ENCODE measurements at places on chromosomes 4 and X.

DNA sequence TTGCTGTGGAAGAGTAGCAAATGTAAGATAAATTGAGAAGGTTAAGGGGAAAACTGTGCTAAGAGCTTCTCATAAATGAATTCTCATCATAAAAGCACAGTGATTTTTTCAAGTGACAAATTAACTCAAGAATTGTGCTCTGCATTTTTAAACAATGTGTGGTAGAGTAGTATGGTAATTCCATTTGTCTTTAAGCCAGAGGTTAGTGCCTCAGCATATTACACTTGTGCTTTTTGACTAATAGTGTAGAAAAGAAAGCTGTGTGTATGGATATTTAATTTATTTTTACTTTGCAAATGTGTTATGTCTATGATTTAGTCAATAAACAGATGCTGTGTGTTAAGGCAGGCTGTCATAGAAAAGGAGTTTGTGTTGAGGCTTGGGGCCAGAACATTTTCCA, 61.0 kb downstream of the FHIP1A start:
- DNase-seq = no peak

DNA sequence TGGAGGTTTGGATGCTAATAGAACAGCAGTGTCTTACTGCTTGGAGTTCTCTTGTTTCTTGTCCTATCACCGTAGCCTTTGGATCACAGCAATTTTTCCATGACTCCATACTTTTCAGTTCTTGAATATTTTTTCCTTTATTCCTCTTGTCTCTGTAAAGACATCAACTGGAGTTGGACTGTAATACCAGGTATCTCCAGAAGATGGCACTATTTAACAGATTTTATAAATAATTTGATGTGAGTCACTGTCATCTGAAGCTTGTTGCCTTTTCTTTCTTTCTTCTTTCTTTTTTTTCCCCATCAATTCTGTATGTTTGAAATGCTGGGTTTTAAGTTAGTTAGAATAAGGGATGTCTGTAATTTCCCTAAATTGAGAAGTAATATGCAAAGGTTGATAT, 24.1 kb downstream of the HPRT1 start:
- DNase-seq = peak; percentile 75

GRCh38 chrX:125810856-125811255, 355.2 kb downstream of the DCAF12L2 start:
- DNase-seq = no peak

- DNase-seq = no peak
Measured at GRCh38 chrX:14359316-14359715, 170.0 kb upstream of the GLRA2 start.

DNA sequence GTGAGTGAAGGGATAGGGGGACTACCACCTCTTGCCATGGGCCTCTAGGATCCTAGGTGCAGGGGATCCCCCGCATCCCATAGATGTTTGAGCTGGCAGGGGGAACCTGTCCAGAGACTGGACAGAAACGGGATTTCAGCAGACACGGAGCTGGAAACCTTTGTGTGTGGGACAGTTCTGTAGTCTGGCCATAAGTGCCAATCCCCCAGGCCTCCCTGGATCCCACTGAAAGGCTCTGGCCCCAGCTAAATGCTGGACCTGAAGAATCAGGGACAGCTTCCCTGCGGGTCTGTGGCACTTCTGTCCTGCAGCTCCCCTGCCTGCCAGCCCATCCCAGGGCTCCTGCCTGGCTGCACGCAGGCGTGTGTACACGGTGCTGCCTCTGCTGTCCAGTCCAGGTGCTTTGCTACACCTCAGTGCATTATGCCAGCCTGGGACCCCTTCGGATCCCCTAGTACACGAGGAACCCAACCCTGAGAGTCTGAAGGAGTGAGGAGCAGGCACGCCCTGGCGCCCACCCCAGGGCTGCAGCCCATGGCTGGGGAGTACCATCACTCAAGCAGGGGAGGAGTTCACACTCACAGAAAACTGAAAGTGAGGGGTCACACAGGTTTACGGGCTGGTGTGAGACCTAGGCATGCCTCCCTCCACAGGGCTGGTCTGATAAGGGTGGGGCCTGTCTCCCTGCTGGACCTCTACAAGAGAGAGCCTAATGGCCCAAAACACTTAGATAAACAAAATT, 703.0 kb downstream of the ARAP2 start:
- no peak for DNase-seq

- DNase-seq = peak; percentile 92
Measured at GRCh38 chr4:12633053-12633651, 851.0 kb downstream of the RAB28 start.

DNA sequence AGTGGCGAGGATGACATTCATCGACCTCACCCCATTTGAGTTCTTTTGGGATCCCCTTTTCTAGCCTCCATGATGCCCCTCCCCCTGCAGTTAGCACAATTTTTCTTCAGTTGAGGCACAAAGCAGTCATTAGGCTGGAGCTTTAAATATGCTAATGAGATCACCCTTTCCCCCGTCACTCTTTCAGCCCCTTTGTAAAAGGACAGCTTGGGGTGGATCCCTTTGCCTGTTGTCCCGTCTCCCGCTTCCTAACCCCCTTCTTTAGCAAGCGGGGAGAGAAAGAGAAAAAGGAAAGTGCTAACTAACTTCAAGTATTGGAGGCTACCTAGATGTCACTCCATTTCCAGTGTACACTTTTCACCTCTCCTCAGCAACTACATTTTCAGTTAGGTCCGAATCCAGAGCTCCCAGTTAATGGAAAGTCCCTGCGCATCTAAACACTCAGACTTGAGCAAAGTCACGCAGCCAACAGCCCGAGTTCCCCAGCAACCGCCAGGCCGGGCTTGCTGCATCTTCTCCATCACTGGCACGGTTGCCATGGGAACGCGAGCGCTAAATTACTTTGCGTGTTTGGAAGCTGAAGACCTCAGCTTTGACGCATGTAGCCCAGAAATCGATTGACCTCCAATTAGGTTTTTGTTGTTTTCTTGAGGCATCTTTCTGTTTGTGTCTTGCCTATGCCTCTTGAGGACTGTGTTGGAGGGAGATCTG, 76.8 kb downstream of the RTL5 start:
- DNase-seq = peak; percentile 54

DNA sequence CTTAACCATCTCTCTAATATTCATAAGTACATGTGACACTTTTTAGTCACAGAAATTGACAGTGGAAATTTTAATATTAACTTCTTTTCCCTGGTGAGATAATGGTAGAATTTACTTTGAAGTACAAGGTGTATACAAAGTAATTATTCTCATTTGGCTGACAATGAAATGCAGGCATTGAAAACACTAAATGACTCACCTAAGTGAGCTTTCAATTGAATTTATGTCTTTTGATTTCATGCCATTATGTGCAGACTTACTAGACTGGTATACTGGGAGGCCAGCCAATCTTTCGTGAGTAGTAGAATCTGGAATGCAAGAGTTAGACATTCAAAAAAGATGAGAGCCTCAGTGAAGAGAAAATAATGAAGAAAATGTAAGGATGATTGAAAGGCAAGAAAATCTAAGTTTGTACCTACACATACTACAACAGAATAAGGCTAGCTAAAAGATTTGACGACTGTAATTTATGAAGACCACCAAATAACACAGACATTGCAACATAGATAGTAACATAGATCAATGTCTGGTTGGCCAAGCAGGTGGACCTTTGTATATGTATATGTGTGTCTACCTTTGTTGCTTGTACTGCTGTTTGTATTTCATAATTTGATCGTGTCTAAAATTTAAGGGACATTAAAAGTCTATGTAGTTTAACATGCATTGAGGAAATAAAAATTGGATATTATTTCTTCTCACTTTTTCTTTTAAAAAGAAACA, 459.7 kb downstream of the IL15 start:
- DNase-seq = peak; percentile 70

- DNase-seq = no peak
Measured at GRCh38 chr4:10673817-10674369, 10.7 kb downstream of the CLNK start.

- no peak for DNase-seq
Measured at GRCh38 chrX:40278340-40279090, 180.8 kb upstream of the BCOR start.

DNA sequence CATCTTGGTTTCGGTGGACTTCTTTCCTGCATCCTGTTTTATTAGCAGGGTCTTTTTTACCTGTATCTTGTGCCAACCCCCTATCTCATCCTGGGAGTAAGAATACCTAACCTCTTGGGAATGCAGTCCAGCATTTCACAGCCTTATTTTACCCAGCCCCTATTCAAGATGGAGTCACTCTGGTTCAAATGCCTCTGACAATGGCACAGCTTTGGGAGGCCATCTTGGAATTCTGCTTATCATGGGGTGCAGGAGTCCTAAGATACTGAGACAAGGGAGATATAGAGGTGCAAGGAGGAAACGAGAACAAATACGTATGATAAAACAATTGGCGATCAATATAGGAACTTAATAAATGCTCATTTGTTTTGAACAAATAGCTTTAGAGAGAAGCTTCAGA, 1682.2 kb upstream of the AGA start:
- no peak for DNase-seq

- peak; percentile 95 for DNase-seq
Measured at GRCh38 chr4:73451404-73451803, 15.4 kb downstream of the AFP start.

- no peak for DNase-seq
Measured at GRCh38 chrX:29841750-29842149, 373.6 kb upstream of the MAGEB2 start.

- no peak for DNase-seq
Measured at GRCh38 chr4:168487282-168488035, 7.2 kb upstream of the DDX60L start.

DNA sequence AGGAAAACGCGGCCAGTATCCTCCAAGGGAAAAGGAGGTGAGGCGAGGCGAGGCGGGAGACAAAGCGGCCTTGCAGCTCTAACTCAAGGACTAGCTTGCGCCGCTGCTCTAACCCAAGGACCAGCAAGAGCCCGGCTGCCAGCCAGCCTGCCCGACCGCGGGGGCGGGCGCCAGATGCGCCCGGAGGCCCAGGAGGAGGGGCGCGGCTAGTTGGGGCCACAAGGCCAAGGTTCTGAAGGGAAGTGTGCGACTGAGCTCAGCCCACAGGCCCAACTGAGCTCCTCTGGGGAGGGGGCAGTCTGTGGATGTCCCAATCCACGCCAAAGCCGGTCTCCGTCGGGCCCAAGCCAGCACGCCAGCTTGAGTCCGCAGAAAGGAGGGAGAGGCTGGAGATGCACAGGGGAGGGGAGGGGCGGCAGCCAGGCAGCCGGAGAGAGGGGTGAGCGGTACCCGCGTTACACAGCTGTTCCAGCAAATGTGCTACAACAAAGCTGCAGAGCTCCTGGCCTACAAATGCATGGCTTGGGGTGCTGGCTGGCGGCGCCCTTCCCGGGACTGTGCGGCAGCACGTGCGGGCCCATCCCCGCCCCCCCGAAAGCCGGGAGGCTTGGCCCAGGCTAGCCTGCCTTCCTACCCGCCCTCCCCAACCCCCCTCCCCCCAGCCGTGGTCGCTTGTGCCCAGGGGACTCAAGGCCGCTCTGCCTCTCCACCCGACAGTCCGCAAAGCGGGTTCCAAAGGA, 637 bp downstream of the AMER1 start:
- no peak for DNase-seq

GRCh38 chr4:13329963-13330362, 154.2 kb downstream of the RAB28 start:
- no peak for DNase-seq

- no peak for DNase-seq
Measured at GRCh38 chrX:34918091-34918736, 24.4 kb upstream of the FAM47B start.

DNA sequence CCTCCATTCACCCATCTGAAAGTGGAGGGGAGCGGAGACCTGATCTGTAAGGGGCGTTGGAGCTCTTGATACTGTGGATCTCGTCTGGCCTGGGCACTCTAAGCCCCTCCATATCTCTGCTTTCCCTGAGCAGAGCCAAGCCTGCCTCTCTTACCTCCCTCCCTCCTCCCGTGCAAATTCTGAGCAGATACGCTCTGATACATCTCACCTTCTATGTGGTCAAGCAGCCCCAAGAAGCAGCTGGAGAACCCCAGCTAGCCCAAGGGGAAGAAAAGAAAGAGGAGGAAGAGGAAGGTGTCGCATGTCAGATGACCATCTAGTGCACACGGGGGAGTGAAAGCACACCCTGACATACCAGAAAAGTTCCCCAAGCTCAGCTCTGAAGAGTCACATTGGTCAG, 1.9 kb upstream of the DGAT2L6 start:
- no peak for DNase-seq

GRCh38 chrX:9676738-9677097, 88.9 kb downstream of the GPR143 start:
- no peak for DNase-seq

- peak; percentile 51 for DNase-seq
Measured at GRCh38 chr4:74038425-74039314, at the start of gene CXCL3. Gene CXCL3, minus strand, starts transcription at chr4:74038689. Its CDS starts 78 bp downstream, at chr4:74038611.

Data from NCI-H1417 (cell line).